NCI-H774 (cell line): ENCODE measurements at places on chromosomes 7 and 10.
A peak's percentile ranks its signal among the peaks of the same experiment; 100 is the strongest.

- DNase-seq = no peak
Measured at GRCh38 chr7:2008101-2008935, 224.4 kb downstream of the MAD1L1 start.

- DNase-seq = no peak
Measured at GRCh38 chr7:29086545-29086944, 59.8 kb downstream of the CPVL start.

GRCh38 chr7:93178213-93178612, 30.0 kb upstream of the SAMD9L start:
- DNase-seq = peak; percentile 61

GRCh38 chr7:146781352-146782116, 664.9 kb downstream of the CNTNAP2 start:
- no peak for DNase-seq

- DNase-seq = no peak
Measured at GRCh38 chr7:28067171-28067570, 113.4 kb downstream of the JAZF1 start.

DNA sequence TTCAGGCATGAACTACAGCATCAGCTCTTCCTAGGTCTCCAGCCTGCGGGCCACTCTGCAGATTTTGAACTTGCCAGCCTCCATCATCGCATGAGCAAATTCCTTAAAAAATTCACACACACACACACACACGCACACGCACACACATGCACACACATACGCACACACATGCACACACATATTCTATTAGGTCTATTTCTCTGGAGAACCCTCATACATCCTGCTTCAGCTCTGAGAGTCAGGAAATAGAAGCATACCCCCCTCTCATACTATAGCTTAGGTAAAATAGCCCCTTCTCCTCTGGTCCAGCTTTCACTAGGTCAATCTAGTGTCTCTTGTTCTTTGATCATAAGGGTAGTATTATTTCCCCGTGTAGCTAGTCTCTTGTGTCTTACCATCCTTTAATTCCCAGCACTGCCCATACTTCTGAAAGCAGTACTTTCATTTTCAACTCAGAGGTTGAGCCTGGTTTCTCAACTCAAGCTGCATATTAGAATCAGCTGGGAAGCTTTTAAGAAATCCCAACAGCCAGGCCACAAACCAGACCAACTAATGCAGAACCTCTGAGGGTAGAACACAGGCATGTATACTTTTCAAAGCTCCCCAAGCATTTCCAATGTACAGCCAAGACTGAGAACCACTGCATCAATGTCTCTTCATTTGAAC, 30.9 kb upstream of the ITGB8 start:
- DNase-seq = no peak

GRCh38 chr10:116892907-116893685, 43.8 kb downstream of the ENO4 start:
- DNase-seq = no peak

- no peak for DNase-seq
Measured at GRCh38 chr7:76259124-76260093, 43.1 kb upstream of the HSPB1 start.

- DNase-seq = no peak
Measured at GRCh38 chr7:131586259-131586658, 29.8 kb upstream of the PODXL start.

- no peak for DNase-seq
Measured at GRCh38 chr10:56469482-56469881, 108.4 kb upstream of the ZWINT start.

GRCh38 chr7:137965942-137966640, 35.8 kb downstream of the CREB3L2 start:
- no peak for DNase-seq

DNA sequence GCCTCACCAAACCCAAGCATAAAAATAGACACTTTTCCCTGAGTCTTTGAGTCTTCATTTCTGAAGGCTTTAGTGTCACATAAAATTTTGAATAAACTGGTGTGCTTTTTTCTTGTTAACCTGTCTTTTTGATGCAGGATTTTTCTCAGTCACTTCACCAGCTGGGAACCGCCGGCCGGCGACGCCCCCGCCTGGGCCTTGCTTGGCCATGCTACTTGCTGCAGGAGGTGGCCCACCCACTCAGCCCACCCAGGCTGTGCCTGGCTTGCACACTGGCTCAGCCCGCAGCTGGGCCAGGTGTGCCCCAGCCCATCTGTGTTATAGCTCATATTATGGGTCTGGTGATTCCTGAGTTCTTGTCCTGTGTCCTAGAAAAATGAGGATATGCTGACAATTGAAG, 247.4 kb upstream of the CACNA2D1 start:
- DNase-seq = no peak

- no peak for DNase-seq
Measured at GRCh38 chr10:9311702-9312499, 1257.4 kb downstream of the GATA3 start.

- DNase-seq = no peak
Measured at GRCh38 chr7:132123773-132124172, 452.5 kb downstream of the PLXNA4 start.

- no peak for DNase-seq
Measured at GRCh38 chr10:118500477-118501104, 94.9 kb downstream of the PRLHR start.

DNA sequence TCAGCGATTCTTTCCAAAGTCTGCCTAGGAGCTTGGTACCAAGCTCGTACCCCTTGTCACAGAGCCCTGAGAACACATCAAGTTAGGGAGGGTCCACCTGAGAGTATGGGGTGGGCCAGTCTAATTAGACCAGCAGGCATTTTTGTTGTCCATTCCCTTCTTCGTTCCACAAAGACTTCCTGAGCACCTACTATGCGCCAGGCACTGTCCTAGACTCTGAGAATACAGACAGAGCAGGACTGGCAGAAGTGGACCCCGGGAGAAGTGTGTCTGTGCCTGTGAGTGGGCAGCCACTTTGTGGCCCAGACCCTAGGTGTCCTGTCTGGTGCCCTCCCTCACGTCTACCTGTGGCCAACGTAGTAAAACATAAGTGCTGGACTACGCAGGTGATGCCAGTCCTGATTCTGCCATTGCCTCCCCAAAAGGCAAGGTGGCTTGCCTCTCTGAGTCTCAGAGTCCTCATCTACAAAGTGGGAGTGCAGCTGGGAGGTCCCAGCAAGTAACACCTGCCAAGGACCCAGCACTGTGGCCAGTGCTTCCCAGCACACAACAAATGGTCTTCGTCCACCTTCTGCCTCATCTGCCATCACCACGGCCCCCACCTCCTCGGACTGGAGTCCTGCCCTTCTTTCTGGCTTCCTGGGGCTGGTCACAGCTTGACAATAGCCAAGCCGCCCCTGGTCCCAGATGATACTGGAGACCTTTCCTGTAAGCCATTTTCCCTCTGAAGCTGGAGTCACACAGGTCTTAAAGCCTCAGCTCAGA, 54.3 kb upstream of the DUSP5 start:
- no peak for DNase-seq

DNA sequence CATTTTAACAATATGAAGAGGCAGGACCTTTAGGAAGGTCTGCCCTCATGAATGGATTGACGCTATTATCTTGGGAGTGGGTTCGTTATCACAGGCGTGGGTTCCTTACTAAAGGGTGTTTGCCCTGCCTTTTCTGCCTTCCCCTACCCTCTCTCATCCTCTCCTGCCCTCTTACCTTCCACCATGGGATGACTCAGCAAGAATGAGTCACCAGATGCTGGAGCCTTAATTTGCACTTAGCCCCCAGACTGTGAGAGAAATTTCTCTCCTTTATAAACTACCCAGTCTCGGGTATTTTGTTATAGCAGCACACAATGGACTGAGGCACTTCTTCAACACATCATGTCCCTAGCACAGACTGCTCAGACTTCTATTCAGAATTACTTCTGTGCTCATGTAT, 31.4 kb upstream of the ZNF32 start:
- no peak for DNase-seq

GRCh38 chr7:108001764-108002725, 916 bp downstream of the LAMB1 start:
- DNase-seq = no peak

DNA sequence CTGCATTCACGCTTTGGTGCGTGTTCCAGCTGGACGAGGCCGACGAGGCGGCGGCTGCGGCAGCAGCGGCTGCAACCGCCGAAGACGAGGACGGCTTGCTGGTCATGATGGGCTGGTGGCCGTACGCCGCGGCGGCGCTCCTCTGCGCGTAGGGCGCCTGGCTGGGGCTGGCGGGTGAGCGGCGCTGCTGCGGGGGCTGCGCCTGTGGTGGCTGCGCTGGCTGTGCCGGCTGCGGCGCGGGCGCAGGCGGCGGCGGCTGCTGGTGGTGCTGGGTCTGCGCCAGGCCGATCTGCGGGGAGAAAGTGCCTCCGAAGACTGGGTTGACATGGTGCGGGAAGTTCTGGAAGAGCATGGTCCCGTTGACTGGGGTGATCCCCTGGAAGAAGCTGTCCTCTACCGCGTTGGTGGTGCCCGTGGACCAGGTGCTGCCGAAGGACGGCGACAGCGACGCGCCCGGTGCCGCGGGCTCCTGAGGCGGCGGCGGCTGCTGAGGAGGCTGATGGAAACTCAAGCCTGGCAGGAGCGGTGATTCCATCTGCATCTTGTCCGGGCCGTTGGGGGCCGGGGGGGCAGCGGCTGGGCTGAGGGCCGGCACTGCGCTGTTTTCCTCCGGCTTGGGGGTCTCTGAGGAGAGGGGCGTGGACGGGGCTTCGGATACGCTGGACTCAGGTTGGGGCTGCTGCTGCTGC, 51.1 kb downstream of the CPEB3 start:
- DNase-seq = no peak

DNA sequence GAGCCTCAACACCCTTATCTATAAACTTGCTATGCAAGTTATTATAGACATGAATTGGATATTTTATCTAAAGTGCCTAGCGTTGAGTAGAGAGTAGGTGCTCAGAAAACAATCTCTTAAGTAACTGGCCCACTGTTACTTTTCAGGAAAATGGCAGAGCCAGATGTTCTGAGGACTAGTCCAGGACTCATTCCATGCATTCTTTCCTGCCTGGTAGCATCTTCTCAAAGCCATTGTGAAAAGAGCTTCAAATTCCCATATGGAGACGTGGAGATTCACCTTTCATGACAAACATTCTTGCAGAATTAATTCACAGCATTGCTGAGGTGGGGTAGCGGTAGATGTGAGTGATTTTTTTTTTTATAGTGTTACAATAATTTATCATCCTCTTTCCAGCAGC, 35.9 kb upstream of the ITPRID1 start:
- no peak for DNase-seq
